Stimulated activated CD8-positive, alpha-beta memory T cell treated with anti-CD3 and anti-CD28 coated beads, Interleukin-12 subunit alpha, Interleukin-12 subunit beta, amount 100 ng/mL, for 1 hour (primary cell): ENCODE measurements at places on chromosomes 1 and 21.

DNA sequence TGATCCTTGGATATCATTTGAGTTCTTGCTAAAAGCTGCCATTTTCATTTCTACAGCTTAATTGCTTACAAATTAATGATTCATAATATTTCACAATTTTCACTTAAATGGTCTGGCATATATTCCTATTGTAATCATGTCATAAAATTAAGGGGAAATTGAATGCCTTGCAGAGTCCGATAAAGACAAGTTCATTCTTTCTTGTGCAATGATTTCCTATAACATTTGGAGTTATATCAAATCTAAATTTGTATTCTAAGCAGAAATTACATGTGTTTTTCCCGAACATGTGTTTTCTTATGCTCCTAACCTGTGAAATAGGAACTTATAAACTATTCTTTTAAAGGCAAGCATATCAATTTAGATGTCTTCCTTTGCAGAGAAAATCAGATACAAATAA lies 118.3 kb upstream of the CYYR1 start:
- no peak for DNase-seq

DNA sequence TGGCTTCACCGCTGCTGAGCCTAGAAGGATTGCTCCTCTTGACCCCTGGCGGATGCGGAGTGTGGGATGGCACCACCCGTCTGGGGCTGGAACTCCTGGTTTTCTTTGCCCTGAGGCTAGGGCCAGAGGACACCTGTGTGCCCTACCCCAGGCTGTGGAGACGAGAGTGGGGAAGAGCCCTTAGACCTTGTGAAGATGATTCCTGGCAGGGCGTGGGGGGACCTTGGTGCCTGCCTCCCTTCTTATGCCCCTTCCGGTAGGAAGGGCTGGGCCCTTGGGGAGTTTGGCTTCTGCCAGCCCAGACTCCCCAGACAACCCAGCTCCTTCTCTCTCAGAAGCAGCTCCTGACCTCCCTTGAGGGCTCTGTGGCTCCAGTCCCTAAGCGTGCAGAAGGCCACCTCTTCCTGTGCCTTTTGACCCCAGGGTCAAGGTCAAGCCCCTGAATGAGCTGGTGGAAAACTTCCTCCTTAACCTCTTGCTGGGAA lies 891 bp downstream of the RPS6KA1 start:
- DNase-seq: no peak

DNA sequence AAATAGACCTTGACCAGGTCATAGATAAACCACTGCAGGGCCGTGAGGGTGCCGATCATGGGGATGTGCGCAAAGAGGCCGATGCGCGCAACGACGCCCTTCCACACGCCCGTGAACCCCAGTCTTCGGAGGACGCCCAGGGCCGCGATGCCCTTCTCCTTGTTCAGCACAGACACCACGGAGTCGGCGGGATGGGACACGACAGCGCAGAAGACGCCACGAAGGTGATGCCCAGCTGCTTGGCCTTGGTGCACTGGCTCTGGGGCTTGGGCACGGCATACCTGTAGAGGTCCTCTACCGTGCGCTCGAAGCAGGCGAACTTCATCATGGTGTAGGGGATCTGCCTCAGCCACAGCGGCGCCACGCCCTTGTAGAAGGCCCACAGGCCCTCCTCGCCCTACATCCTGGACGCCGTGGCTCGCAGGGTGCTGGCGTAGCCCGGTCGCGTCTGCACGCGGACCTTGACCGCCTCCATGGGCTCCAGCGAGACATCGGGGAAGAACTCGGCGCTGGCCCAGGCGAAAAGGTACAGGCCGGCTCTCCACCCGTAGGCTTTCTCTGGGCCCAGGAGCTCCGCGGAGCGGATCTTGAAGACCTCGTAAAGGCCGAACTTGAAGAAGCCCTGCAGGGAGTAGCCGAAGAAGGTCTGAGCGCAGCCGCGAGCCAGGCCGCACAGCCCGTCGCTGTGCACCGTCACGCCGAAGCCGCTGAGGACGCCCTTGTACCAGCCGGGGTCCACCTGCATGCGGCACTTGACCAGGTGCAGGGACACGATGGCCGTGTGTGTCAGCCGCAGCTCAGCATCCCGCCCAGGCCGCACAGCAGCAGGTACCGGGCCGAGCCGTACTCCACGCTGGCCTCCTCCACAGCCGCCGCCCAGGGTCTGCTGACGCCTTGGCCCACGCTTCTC lies 20.5 kb upstream of the DMRTB1 start:
- DNase-seq: no peak

GRCh38 chr1:41730806-41731205 lies 187.9 kb downstream of the HIVEP3 start:
- no peak for DNase-seq

DNA sequence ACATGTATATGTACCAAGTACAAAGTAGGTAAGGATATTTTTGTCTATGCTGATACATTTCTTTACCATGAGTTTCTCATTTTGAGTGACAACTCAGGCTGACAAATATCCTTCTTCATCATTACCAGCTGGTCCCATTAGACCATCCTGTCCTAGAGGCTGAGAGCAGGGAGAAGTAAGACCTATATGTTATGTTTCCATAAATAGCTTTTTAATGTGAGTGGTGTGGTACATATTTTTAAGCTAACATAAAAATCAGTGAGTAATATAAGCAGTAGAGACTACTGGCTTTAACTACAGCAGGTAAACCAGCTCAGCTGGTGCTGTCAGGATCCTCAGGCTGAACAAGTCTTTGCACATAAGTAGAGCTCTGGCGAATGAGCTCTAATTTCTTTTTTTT lies 62.4 kb downstream of the CLEC20A start:
- no peak for DNase-seq

GRCh38 chr1:193285641-193286040 lies 99.2 kb upstream of the B3GALT2 start:
- no peak for DNase-seq
